ENCODE measurements at places on chromosomes 11 and 22.

- peak; percentile 38 for DNase-seq
Measured at GRCh38 chr11:65419772-65420481, 2.7 kb upstream of the NEAT1 start.

- peak; percentile 21 for DNase-seq
Measured at GRCh38 chr22:17847360-17848078, 73.2 kb upstream of the BID start.

- no peak for DNase-seq
Measured at GRCh38 chr11:84012171-84012826, 726.1 kb upstream of the CCDC90B start.

DNA sequence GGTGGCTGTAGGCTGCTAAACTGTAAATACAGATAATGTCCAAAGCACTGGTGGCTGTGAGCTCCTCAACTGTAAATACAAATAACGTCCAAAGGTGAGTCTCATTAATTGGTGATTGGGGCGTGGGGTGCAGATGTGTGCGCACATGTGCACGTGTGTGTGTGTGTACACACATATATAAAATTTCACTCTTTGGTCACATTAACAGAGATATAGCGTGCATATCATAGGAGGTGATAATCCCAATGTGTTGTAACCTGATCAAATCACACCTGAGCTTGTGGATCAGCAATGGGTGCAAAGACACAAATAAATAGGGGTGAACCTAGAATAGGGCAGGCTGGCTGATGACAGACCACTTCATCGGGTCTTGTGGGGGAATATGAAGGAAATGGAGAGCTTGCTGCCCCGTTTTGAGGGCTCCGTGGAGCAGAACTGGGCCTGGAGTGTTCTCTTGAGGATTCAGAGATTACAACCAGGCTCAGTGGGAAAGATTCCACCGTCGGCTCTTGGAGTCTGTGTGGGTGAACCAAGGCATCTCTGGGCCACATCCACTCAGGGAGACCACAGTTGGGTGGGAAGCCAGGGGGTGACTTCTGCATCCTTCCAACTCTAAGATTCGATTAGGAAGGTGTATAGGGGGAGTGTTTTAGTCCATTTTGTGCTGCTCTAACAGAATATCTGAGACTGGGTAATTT, 24.9 kb upstream of the OSBPL5 start:
- DNase-seq, result no peak

DNA sequence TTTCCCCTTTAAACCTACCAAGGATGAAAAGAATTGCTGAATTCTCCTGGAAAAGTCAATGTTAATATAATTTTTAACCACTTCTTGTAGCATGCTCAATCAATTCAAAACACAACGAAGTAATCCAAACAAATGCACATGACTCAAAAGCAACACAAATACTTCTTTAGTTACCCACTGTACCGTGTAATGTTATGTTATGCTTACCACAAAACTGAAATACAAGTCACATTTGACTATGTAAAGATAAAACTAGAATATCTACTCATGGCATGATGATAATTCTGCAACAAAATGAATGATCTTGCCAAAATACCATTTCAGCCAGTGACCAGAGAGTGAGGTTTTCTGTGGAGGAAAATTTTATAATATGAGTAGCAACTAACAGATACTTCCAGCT, 587.0 kb downstream of the DLG2 start:
- no peak for DNase-seq

DNA sequence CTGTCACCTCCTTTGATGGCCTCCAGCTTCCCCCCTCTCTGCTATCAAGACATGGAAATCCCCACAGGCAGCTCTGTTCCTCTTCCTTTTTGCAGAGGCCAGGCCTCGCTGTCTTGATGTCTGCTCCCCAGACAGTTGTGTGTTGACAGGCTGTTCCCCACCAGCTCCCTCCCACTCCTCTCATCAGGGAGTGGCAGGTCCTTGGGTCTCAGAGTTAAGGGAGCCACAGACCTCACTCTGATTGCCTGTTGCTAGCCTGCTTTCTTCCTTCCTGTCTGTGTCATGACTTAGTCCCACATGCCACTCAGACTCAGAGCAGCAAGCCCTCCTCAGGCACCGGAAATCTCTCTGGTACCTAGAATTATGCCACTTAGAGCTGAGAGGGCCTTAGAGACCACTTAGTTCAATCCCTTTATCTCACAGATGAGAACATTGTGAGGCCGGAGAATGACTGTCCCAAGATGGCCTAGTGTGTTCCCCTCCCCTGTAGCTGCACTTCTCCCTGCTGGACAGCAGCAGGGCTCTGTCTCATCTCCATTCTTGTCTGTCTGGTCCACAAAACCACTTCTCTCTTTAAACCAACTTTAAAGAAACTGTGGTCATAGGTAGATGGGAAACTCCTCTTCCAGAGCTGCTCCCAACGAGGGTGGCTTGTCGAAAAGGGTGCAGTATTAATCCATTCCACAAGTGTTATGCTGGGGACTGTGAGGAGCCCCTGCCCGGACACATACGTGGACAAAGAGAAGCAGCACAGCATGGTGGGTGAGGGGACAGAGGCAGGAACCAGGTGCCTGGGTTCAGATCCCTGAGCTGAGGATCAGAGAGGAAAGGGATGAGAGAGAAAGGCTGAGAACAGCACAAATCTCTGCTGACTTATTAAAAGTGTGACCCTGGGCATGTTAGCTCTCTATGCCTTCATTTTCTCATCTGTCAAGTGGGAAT, 4.2 kb downstream of the AMPD3 start:
- no peak for DNase-seq

DNA sequence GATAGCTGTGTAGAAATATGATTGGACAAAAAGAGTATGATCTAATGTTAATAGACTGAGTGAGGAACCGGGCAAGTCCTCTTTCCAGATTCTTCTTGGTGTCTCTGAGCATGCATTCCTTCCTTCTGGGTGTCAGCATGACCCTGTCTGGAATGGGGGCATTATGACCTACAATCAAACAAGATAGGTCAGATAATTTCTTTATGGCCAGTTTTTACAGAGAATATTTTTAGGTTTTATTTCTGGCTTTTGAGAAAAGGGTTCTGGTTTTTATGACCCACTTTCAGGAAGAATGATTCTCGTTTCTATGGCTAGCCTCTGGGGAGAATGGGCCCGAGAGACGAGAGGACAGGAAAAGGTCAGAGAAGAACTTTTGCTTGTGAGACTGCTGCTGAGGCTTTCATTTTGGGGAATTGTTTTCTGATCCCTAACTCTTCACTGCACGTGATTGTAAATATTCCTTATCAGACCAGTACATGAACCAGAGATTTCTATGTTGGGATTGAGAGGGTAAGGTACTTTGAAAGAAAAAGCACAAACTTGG, 383.8 kb downstream of the AASDHPPT start:
- DNase-seq, result no peak

DNA sequence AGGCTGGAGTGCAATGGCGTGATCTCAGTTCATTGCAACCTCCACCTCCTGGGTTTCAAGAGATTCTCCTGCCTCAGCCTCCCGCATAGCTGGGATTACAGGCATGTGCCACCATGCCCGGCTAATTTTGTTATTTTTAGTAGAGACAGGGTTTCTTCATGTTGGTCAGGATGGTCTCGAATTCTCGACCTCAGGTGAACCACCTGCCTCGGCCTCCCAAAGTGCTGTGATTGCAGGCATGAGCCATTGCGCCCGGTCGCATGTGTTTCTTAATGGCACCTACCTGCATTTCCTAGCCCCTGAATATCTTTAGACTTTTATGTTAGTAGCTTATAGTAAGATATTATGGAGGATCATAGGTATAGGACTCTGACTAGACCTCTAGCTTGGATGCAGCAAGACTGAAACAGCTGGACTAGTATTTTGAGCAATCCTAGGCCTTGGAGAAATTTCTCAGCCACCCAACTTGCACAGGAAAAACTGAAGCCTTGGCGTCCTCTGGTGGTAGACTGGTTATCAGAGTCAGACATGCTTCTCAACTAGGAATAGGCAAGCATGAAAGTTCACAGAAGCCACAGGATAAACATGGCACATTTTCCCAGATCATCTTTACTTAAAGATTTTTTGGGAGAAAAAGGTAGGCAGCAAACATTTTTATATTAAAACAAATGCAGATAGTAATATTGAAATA, 22.7 kb upstream of the C1QTNF4 start:
- DNase-seq, result peak; percentile 50

GRCh38 chr11:86255896-86256295, 11.3 kb downstream of the EED start:
- no peak for DNase-seq

- DNase-seq, result no peak
Measured at GRCh38 chr11:24859801-24860300, 363.0 kb downstream of the LUZP2 start.

- DNase-seq, result no peak
Measured at GRCh38 chr22:38416621-38417251, 38.3 kb downstream of the KCNJ4 start.

- no peak for DNase-seq
Measured at GRCh38 chr11:14095882-14096281, 133.4 kb downstream of the SPON1 start.
